ENCODE measurements at places on chromosomes 4 and X. TPM values are rescaled to one million over a fixed set of nuclear protein-coding genes. Genes with fewer than 3 reads are reported as not detected.

DNA sequence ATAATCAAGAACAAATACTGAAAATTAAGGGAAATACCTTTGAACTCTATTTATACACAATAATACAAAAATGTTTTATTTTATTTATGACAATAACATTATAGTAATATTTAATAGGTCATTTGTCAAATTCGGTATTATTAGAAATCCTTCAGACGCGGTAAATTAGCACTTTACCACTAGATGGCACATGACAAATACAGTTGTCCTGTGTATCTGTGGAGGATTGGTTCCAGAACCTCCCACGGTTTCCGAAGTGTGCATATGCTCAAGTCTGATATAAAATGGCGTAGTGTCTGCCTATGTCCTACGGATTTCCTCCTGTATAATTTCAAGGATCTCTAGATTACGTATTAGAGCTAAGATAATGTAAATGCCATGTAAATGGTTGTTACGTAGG, 8.1 kb upstream of the LINC00632 start:
- no peak for DNase-seq

DNA sequence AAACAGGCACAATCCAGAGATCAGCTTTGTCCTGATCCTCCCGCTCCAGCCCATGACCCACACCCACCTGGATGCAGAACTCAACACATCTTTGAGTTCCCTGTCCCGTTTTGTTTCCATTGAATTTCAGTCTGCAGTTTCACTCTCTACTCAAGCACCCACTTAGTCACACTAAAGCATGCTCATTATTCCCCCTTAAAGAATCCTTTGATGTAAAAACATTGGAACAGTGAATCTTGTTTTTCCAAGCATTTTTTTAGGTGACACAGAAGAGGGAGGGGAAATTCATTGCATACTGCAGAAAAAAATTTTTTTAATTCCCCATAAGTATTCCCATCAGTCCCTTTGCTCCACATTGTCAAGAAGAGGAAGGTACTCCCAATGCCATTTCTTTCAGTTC, 249.7 kb upstream of the TTC29 start:
- no peak for DNase-seq

Gene LRIT3
- total RNA-seq: 0.13 TPM

Gene DGAT2L6
- total RNA-seq: not detected
